ENCODE measurements at places on chromosomes 6 and 20.
A peak's percentile ranks its signal among the peaks of the same experiment; 100 is the strongest.

DNA sequence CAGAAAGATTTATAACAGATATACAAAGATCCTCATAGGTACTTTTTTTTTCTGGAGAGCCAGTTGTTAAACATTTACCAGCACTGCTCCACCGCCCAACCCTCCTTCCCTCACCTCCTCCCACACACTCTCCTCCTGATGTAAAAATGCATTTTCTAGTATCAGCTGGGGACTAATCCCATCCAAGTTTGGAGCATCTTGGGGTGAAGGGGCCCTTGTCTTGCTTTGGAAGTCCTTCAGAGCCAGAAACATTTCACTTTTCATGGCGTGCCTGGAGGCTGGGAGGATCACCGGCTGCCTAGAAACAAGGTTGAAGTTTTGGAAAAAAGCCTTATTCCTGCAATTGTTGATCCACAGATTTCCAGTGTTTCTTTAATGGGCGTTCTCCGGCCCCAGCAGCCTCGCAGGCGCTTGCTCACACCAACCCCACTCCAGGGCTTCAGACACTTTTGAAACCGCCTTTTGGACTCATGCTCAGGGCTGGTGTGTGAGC, 165.1 kb upstream of the AFDN start:
- DNase-seq, result no peak

- no peak for DNase-seq
Observed at GRCh38 chr6:72857791-72858585, 236.1 kb downstream of the KCNQ5 start.

- no peak for DNase-seq
Observed at GRCh38 chr20:22446613-22447446, 137.5 kb downstream of the FOXA2 start.

GRCh38 chr6:83911278-83911677, 51.8 kb downstream of the CYB5R4 start:
- DNase-seq, result no peak

- DNase-seq, result no peak
Observed at GRCh38 chr6:89615882-89616281, 22.7 kb downstream of the LYRM2 start.

DNA sequence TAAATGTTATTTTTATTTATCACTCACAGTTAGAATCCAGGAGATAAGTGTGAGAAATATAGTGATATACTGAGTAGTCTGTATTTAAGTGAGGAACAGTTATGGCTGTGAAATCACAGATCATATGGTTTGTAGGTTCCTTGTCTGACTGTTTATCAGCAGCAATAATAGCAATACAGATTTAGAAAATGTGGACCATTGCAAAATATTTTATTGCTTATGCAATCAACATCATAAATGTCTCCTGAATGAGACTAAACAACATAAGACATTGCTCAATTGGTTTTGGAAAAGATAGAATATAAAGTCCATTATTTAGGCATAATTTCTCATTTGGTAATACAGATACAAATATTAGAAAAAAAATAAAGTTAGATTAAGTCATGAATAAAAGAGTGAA, 43.7 kb downstream of the CCDC170 start:
- no peak for DNase-seq

GRCh38 chr6:156646496-156646895, 130.7 kb upstream of the ARID1B start:
- DNase-seq, result no peak

- DNase-seq, result no peak
Observed at GRCh38 chr20:59835448-59836395, 97.7 kb downstream of the SYCP2 start.

GRCh38 chr20:24989162-24989561, 3.4 kb downstream of the APMAP start:
- no peak for DNase-seq

DNA sequence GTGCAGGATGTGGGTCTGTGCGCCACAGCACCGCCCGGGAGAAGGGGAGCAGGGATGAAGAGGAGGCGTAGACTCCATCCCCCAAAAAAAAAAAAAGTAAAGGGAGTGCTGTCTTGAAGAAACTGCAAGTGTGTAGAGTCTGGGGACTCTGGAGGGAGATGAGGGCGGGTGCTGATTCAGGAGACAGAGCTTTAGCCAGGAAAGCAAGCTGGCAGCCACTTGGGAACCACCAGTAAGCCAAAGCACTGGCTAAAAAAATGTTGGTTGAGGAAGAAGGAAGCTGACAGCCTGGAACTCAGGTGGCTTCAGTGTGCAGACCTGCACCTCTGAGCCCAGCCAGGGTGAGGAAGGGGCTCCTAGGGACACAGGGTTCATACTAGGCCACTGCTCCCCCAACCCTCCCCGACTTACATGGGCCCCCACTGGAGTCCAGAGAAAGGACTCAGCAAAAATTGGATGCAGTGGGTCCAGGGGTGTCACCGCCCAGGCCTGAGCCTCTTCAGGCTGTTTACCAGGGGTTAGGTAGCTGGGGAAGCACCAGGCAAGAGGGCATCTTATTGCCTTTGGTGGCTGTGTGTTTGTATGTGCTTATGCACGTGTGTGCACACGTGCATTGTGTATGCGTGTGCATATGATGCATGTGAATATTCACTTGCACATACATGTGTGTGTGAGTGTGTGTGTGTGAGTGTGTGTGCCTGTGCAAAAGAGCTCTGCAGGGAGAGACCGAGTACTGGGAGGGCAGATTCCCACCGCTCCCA, 153.5 kb upstream of the MLN start:
- no peak for DNase-seq

GRCh38 chr6:14660806-14661579, 543.4 kb downstream of the CD83 start:
- DNase-seq, result peak; percentile 50

- no peak for DNase-seq
Observed at GRCh38 chr20:64224351-64225170, 31.0 kb upstream of the PCMTD2 start.

DNA sequence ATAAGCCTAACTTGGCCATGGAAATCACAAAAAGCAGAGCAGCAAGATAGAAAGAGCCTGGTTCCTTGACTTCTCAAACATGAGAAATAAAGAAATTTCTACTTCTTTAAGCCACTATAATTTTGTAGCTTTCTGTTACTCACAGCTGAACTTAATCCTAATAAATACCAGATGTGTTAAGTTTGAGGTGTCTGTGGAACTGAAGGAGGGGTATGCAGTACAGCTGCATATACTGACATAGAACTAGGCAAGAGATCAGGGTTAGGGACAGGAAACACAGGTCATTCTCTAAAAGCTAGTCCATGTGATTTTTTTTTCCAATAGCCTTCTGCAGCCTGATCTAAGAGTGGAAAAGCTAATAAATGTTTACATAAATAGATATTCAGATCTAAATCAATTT, 123.9 kb downstream of the COL12A1 start:
- DNase-seq, result no peak

- no peak for DNase-seq
Observed at GRCh38 chr20:25546048-25546447, 39.3 kb downstream of the NINL start.

DNA sequence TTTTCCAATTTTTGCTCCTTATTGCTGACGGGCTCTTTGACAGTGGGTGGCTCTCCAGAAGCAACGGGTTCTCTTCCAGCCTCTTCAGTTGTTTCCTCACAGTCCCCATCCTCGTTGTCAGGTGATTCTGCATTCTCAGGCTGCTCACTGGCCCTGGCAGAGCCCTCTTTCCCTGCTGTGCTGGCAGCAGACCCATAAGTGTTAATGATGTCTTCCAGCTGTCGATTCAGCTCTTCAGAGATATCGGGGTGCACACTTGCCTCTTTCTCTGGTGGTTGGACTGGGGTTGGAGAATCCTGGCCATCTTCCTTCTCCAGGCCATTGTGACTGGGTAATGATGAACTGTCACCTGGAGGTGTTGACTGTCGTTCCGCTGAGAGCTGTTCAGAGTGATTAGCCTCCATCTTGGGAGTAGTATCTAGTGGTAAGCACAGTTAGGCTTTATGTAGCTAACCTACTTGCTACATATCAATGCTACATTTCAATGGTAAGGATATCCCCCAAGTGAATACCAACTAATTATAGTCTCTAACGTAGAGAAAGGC, 3.2 kb downstream of the TXLNB start:
- no peak for DNase-seq

- DNase-seq, result peak; percentile 7
Observed at GRCh38 chr6:40912158-40912946, 126.7 kb downstream of the UNC5CL start.

- no peak for DNase-seq
Observed at GRCh38 chr6:137219664-137220252, 573 bp upstream of the IFNGR1 start.

- peak; percentile 54 for DNase-seq
Observed at GRCh38 chr20:48723308-48724264, 104.2 kb downstream of the PREX1 start.

DNA sequence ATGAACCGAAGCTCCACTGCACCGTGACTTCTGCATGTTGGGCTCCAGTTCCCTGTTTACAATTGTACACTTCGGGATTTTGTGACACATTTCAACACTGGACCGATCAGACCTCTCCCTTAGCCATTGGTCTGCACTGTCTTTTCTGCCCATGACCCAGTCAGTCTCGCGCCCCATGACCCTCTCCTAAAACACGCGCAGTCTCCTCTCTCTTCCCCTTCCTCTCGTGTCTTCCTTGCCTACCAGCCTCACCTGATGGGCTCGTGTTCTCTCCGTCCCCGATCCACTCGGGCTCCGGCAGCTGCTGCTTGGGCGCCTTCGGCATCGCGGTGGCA, 535 bp upstream of the ABCF1 start:
- DNase-seq, result no peak

DNA sequence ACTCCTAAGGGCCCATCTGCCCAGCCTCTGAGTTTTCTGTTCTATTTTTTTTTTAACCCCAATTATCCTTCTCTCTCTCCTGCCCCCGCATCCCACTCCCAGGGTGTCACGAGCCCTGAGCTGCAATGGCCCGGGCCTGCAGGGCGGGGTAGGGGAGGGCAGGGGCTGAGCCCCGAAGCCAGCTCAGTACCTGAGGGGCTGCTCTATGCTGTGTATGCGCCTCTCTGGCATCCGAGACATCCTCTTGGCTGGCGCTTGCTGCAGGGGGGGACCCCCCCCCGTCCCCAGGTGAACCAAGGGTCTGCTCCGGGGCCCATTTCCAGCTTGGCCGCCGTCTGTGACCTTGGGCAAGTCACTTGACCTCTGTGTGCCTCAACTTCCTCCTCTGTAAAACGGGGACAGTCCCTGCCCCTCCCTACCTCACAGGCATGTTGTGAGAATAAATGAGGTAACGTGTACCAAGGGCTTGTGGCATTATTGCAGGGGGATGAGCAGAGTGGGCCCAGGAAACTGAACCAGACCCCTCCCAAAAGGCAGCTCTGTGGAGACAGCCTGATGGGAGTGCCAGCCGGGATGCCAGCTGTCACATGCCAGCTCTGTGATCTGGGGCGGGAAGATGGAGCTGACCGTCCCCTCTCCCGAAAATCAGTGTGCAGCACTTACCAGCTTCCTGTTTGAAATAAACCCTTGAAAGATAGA, 13.0 kb upstream of the MYL9 start:
- no peak for DNase-seq

GRCh38 chr6:28865401-28866204, 58.2 kb downstream of the TRIM27 start:
- peak; percentile 81 for DNase-seq

DNA sequence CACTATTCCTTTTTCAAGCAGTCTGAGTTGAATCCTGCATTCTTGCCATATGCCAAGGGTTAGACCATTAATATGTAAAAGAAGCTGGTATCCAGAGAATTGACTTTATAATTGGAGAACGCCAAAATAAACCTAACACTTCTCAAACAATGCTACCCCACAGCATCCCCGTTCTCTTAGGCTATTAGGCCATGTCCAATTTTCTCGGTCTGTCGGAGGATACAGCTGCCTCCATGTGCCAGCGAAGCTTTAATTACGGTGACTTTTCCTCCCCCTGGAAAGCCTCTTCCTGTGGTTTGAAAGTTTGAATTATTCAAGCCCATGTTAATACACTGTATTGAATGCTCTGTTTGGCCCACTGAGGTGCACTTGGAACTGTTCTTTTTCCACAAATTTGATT, 60.5 kb downstream of the HS3ST5 start:
- DNase-seq, result no peak

DNA sequence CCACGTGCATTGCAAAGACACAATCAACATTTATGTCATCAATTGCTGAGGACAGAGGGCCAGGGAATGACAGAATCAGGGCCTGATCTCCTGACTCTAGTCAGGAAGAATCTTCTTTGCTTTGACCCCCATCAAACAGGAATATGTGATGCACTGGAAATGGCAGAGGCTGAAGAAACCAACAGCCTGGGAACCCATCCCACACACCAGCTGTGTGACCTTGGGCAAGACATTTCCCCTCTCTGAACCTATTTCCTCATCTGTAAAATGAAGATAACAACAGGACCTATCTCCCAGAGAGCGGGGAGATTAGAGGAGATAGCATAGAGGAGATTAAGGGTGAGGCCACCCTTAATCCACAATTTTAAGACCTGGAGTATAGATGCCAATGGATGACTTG, 1.5 kb downstream of the HNF4A start:
- no peak for DNase-seq

DNA sequence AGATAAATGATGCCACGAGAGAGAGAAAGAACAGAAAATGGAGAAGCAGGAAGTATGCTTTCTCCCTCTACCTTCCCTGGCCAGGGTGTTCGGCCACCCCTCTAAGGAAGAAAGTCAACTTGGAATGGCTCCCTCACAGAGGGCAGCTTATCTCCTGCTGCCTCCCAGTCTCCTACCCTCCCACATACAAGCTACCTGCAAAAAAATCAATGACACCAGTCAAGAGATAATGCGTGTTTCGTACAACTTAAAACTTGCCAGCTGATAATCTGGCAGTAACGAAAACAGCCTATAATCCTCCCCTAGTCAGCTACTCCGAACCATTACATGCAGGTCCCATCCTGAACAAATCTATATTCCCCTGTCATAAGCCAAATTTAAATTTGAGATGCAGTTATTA, 61.7 kb downstream of the BTBD9 start:
- DNase-seq, result no peak

DNA sequence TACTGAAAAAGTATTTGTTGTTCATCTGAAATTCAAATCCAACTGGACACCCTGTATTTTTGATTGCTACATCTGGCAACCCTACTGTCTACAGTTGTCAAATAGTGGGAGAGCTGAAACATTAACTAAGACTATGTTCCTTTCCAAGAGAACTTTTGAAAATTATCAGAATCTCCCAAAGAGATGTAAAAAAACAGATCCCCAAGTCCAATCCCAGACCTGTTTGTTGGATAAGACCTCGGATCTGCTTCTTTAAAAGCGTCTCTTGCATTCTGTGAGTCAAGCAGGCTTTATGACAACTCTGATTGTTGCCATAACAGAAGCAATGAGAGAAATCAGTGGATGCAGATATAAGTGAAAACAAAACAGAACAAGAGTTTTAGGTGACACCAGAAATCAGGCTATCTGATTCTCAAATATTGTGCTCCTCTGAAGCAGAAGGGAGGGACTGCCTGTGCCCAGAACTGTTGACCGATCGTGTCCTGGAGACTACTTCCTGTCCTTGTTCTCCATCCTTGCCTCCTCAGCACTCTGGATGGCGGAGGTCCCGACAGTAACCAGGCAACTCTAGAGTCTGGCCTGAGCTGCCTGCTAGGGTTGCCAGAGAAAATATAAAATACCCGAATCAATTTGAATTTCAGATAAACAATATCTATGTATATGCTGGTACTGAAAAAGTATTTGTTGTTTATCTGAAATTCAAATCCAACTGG, 853.8 kb downstream of the MAFB start:
- DNase-seq, result no peak

GRCh38 chr6:89895276-89895874, 1.1 kb downstream of the GJA10 start:
- no peak for DNase-seq

- DNase-seq, result no peak
Observed at GRCh38 chr6:36323062-36323461, 13.6 kb downstream of the BNIP5 start.

- no peak for DNase-seq
Observed at GRCh38 chr20:11850901-11851300, 66.8 kb upstream of the BTBD3 start.

- DNase-seq, result no peak
Observed at GRCh38 chr6:18742406-18742805, 355.3 kb downstream of the RNF144B start.

Data from CD4-positive, alpha-beta T cell treated with Interferon alpha-2 for 1 hour (primary cell).